ENCODE measurements at places on chromosomes 4 and X.

DNA sequence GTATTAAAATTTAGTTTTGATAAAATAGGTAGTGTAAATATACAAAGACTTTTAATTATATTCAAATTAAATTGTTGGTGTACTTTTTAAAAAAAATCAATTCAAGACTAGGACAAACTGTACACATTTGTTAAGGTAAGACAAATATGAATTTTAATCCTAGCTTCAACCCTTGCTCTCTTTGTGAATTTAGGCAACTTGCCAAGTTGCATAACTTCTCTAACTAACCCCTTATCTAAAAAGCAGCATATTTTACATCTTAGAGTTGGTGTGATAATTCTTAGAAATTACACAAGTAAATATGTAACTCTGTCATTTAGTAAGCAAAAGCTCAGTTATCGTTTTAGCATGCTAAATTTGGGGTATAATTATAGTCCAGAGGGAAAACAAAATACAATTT is 78.1 kb upstream of the FSTL5 start:
- no peak for DNase-seq

GRCh38 chr4:145839151-145839550 is 99.5 kb downstream of the ZNF827 start:
- DNase-seq = no peak

DNA sequence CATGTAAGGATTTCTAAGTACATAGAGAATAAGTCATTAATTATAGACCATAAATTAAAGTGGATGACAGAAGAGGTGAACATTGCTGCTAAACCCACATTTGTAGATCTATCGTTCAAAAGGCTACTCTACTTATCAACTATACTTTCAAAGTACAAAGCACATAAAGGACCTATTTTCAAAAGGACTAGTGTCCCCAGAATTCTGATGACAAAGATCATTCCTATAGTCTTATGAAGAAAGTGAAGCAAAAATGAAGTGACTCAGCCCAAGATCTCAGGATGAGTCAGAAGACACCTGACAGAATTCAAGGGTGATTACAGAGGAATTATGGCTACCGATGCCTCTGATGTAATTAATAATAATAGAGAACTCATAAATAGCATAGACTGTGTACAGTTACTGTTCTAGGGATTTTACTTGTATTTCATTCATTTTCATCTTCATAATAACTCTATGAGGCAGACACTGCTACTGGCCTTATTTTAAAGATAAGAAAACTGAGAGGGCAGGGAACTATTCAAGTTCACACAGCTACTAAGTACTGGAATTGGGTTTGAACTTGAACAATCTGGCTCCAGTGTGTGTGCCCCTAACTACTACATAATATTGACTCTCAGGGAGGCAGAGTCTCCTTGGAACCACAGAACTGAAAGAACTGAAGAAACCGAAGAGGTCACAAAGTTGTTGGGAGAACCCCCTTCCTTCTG is 17.1 kb downstream of the USP46 start:
- DNase-seq = no peak

- DNase-seq = no peak
These were observed 190.8 kb downstream of the HTR2C start for GRCh38 chrX:114774691-114775090.

DNA sequence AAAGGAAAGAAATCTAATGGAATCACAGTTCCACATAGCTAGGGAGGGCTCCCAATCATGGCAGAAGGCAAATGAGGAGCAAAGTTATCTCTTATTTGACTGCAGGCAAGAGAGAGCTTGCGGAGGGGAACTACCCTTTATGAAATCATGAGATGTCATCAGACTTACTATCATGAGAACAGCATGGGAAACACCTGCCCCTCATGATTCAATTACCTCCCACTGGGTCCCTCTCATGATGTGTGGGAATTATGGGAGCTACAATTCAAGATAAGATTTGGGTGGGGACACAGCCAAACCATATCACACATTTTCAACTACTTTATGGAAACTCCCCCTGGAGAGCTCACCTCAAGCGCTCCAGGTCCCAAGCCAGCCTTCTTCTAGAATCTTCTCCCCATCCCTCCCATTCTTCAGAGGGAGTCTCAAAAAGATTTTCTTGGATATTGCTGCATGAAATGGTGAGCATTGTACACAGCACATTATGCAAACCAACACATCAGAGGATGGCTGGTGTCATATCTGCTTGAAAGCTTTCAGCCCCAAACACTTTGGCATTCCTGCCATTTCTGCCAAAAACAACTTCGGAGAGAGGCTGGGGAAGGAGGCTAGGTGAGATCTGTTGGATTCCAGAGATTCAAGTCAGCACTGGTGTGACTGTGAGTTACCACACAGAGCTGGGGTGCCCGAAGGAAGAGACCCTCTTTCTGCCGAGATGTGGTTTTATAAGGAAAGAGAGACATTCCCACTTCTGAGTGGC is 6.9 kb downstream of the FGFBP1 start:
- no peak for DNase-seq

- peak; percentile 53 for DNase-seq
These were observed 1.6 kb upstream of the IDUA start for GRCh38 chr4:985123-985830.
